Activated CD4-positive, alpha-beta T cell treated with anti-CD3 and anti-CD28 coated beads, Interleukin-2, Interleukin-4, amounts not matched to agents 100 ng/mL and 50 ng/mL, durations not matched to agents 16 hours and 8 hours (primary cell): ENCODE measurements at places on chromosomes 6 and 20.
A peak's percentile ranks its signal among the peaks of the same experiment; 100 is the strongest.

- no peak for DNase-seq
These were observed 204.5 kb downstream of the ISM1 start for GRCh38 chr20:13425381-13426135.

DNA sequence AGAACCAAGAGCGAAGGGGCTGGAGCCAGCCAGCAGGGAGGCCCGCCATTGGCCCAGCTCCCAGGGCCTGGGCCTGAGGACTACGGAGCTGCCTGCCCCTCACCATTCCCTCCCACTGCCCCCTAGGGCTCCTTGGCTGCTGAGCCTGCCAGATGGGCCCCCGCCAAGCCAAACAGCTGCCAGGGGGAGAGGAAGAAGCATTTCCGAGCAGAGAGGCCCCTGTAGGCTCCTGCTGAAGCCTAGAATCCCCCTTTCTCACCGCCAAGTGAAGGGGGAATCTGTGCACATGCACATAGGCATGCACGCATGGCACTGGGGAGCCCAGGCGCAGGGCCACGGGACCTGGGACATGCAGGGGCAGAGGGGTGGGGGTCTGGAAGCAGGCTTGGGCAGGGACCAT, 28.5 kb upstream of the MRPS18A start:
- DNase-seq: no peak

GRCh38 chr6:95543798-95544197, 33.5 kb upstream of the MANEA start:
- no peak for DNase-seq

DNA sequence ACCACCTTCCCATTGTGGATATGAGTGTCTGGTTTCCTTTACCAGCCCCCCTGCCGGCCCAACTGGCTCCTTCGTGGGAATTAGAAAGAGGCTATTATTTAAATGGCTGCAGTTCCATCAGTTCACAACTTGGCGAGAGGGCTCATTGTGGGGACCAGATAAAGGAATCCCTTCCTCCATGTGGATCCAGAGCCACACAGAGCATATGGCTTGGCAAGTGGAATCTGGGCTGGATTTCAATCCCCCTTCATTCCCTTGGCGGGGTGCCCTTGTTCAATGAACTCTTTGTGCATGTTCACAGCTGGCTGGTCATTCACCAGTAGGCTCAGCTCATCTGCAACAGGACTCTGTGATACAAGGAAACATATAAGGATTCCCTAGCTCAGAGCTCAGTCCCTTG, 140.6 kb downstream of the OPN5 start:
- no peak for DNase-seq

- DNase-seq: peak; percentile 5
These were observed 508.0 kb downstream of the TBC1D32 start for GRCh38 chr6:120826253-120826652.

GRCh38 chr6:56650191-56650590, 7.5 kb upstream of the DST start:
- DNase-seq: no peak

DNA sequence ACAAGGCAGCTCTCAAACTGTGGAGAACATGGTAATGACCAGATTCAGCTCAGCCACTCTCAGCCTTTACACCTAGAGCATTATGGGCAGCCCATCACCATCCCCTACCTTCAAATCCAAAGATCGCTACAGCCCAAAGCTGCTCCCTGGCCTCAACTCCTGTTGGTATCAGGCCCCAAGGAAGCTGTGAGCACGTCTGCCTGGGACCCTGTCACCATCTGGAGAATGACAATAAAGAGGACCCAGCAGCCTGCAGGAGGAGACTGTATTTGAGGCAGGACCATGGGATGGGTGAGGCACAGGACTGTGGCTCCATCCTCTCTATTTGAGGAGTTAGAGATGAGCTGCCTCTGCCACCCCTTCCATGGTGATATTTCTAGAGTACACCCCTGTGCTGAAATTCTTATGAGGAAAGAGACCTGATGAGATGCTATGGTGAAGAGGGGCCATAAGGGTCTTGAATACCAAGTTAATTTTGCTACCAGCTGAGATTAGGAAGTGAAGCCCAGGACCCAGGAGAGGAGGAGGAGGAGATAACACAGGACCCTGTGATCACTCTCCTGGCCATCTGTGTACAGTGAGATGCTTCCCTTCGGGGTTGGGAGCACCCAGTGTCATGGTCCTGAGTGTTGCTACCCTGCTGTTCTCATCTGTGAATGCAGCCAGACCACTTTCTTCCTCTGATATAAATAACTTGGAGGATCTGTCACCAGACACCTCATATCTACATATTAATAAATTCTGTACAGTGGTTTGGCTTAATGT, 19.6 kb upstream of the MICB start:
- no peak for DNase-seq

- no peak for DNase-seq
These were observed 63.2 kb downstream of the SEL1L2 start for GRCh38 chr20:13927171-13927570.

GRCh38 chr6:19465256-19465655, 371.9 kb upstream of the ID4 start:
- no peak for DNase-seq

DNA sequence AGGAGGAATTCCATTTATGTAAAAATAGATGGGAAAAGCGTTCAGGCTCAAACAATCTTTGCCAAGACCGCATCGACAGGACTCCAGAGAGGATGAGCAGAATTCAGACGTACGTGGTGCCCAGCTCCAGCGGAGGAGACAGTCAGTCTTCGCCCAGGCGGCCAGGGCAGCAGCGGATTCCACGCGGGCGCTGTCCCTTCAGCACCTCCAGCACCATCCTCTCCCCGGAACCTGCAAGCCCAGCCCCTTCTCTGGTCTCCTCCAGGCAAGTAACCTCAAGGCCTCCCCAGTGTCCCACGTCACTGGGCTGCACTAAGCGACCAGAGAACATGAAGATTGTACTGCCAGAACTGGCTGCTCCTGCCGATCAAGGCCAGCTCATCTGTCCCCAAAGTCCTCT, 2.8 kb upstream of the KCNQ2 start:
- DNase-seq: no peak

GRCh38 chr6:122109075-122109474, 290.4 kb upstream of the HSF2 start:
- no peak for DNase-seq

DNA sequence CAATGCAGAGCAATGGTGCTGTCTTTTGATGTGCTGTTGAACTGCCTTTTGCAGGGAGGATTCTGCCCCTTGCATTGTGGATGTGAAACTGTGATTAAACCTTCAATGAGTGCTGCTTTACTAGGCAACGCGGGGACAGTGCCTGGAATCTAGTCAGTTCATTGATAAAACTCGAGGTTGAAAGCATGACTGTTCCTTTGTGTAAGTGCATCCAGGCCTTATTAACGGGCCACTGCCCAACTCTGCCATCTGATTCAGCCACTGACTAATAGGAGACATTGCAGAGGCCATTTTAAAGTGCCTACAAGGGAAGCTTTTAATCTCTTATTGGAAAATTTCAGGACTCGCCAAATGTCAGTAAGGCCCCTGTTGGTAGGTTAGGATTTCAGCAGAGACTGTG, 49.3 kb downstream of the SLC35F1 start:
- no peak for DNase-seq
